ENCODE measurements at places on chromosomes 16 and 17. TPM values are rescaled to one million over a fixed set of nuclear protein-coding genes. Genes with fewer than 3 reads are reported as not detected.

- no peak overlapping the region for H3K27ac ChIP-seq
- no peaks in the 10 kb centered on the region for H3K27me3 ChIP-seq
- H3K4me1 ChIP-seq = no peaks in the 10 kb centered on the region
- peaks cover 61% of the 10 kb centered on the region for H3K36me3 ChIP-seq
- no peak overlapping the region for H3K4me3 ChIP-seq
Measured at GRCh38 chr16:48583075-48584065, 26.6 kb downstream of the N4BP1 start.

The GCGR gene
- total RNA-seq = 0.66 TPM

DNA sequence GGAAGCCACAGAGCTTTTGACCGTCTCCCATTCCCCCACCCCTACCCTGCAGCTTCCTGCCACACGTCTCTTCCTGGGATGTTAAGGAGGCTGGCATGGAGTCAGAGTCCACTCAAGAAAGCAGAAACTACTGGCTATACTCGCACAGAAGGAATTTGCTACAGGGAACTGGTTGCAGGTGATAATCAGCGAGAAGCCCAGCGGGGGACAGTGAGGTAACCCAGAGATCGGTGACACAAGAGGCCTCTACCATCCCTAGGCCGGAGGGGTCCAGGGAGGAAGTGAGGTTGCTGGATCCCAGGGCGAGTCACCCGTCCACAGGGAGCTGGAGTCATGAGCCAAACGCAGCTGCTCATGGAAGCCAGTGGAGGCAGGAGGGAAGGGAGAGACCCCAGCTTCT lies 93.7 kb downstream of the SDK2 start:
- no peaks in the 10 kb centered on the region for H3K36me3 ChIP-seq
- H3K4me3 ChIP-seq = no peak overlapping the region

GRCh38 chr17:50758989-50759544 lies 8.3 kb downstream of the ANKRD40CL start:
- H3K27ac ChIP-seq = no peak overlapping the region
- H3K36me3 ChIP-seq = peaks cover 3% of the 10 kb centered on the region
- DNase-seq = no peak
- no peaks in the 10 kb centered on the region for H3K27me3 ChIP-seq
- peaks cover 11% of the 10 kb centered on the region for H3K4me1 ChIP-seq

DNA sequence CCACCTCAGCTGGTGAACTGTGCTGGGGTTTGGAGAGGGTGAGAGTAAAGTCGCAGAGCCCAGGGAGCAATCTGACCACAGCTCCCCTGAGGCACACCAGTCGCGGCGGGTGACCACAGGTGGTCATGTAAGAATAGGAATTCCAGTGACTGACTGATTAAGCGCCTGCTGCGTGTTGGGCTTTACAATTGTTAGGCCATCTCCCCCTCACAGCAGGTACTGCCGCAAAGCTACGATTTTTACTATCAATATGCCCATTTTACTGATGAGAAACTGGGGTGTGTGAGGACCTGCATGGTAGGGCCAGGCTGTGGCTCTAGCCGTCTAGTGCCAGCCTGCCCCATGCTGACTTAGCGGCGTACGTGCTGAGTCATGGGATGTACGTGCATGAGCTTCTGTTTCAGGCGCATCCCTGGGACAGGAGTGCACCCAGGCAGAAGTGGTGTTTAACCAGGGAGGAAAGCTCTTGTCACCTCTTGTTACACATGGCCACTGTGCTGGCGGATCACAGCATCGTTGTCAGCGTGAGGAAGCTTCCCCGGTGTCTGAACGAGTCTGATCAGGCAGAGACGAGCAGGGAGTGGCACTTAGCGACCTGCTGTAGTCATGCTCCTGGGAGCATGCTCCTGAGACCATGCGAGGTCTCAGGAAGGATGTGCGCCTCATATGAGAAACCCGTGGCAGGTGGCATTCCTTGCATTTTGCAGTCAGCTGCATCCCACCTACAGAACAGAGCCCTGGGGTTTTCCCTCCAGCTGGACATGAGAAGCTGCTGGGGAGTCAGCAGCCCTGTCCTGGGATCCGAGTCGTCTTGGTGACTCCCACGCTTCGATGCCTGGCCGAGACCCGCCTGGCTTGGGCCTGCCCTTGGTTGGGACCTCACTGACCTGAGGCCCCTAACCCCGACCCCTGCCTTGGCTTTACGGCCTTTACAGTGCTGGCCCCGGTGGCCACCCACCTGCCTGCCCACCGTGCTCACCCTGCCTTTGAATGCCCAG lies 163.7 kb upstream of the CHMP6 start:
- no peak overlapping the region for H3K27ac ChIP-seq
- H3K4me1 ChIP-seq = peaks cover 8% of the 10 kb centered on the region
- no peak for DNase-seq
- H3K27me3 ChIP-seq = no peaks in the 10 kb centered on the region

GRCh38 chr16:35147556-35148504 lies 1688.4 kb downstream of the TP53TG3F start:
- peaks cover 5% of the 10 kb centered on the region for H3K36me3 ChIP-seq
- no peak overlapping the region for H3K4me3 ChIP-seq
- DNase-seq = no peak

The TNS4 gene
- total RNA-seq = not detected

The CDRT15 gene
- not detected for total RNA-seq

- no peak within 1 kb of the TSS for H3K27ac ChIP-seq
- no peaks in the 10 kb centered on the region for H3K36me3 ChIP-seq
- no peak for DNase-seq
- H3K4me1 ChIP-seq = no peaks in the 10 kb centered on the region
- H3K27me3 ChIP-seq = no peaks in the 10 kb centered on the region
Measured at GRCh38 chr17:27630607-27631410, at the start of gene LGALS9. TSS of gene LGALS9 (plus strand) at chr17:27631188. CDS start at chr17:27631266, 78 bp downstream.

- no peak for DNase-seq
- H3K27me3 ChIP-seq = no peaks in the 10 kb centered on the region
- H3K4me1 ChIP-seq = peaks cover 66% of the 10 kb centered on the region
- H3K27ac ChIP-seq = peak overlapping the region; percentile 100
- peaks cover 50% of the 10 kb centered on the region for H3K36me3 ChIP-seq
Measured at GRCh38 chr17:48587276-48588073, 2.6 kb downstream of the HOXB3 start.

- no peaks in the 10 kb centered on the region for H3K4me1 ChIP-seq
- H3K4me3 ChIP-seq = no peak overlapping the region
- H3K36me3 ChIP-seq = peaks cover 13% of the 10 kb centered on the region
- DNase-seq = no peak
- H3K27me3 ChIP-seq = no peaks in the 10 kb centered on the region
Measured at GRCh38 chr16:85407-85782, 7.4 kb downstream of the MPG start.

DNA sequence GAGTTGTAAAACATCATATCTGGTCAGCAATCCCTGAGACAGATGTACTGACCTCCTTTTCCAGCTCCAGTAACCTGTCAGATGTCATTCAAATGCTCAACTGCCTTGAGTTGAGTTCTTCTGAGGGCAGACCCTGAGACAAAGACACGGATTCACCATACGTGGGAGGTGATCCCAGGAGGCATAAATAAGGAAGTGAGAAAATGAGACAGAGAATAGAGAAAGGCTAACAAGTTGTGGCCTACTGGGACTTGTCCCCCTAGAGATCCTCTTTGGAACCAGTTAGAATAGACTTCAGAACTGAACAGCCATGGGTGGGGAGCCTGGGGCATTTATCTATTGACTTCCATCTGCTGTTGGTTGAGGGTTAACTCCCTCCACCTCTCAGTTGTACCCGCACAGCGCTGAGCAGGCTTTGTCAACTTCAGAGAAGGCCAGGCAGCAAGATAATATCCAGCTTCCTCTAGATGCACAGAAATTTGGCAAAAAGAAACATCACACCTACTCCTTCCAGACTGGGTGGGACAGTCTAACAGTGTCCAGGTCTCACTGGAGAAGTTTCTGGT lies 123.0 kb upstream of the DYNLRB2 start:
- H3K4me3 ChIP-seq = no peak overlapping the region
- DNase-seq = no peak
- H3K36me3 ChIP-seq = no peaks in the 10 kb centered on the region
- no peak overlapping the region for H3K27ac ChIP-seq
- H3K27me3 ChIP-seq = peaks cover 47% of the 10 kb centered on the region

GRCh38 chr16:89132194-89133005 lies 38.7 kb downstream of the ACSF3 start:
- no peaks in the 10 kb centered on the region for H3K4me1 ChIP-seq
- H3K4me3 ChIP-seq = no peak overlapping the region
- no peak overlapping the region for H3K27ac ChIP-seq
- H3K36me3 ChIP-seq = peaks cover 38% of the 10 kb centered on the region

DNA sequence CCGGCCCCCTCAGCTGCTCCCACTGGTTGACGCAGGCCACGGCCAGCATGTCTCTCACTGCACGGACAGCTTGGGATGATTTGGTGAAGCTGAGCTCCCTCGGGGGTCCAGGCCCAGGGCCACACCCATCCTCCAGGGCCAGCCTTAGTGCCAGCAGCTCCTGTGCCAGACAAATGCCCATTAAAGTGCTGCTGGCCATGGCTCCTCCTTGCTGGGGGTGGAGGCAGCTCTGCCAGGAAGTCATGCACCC lies 2.5 kb downstream of the TRIM47 start:
- DNase-seq = no peak
- H3K36me3 ChIP-seq = no peaks in the 10 kb centered on the region
